Activated naive CD4-positive, alpha-beta T cell treated with anti-CD3 and anti-CD28 coated beads for 36 hours (primary cell): ENCODE measurements at places on chromosomes 12 and 14. TPM values are rescaled to one million over a fixed set of nuclear protein-coding genes. Genes with fewer than 3 reads are reported as not detected.

GRCh38 chr12:3107071-3107583, 29.9 kb downstream of the TSPAN9 start:
- no peaks in the 10 kb centered on the region for H3K4me1 ChIP-seq
- no peak overlapping the region for H3K4me3 ChIP-seq

GRCh38 chr14:52108823-52109222, 40.0 kb upstream of the NID2 start:
- no peak for DNase-seq
- H3K36me3 ChIP-seq = no peaks in the 10 kb centered on the region

DNA sequence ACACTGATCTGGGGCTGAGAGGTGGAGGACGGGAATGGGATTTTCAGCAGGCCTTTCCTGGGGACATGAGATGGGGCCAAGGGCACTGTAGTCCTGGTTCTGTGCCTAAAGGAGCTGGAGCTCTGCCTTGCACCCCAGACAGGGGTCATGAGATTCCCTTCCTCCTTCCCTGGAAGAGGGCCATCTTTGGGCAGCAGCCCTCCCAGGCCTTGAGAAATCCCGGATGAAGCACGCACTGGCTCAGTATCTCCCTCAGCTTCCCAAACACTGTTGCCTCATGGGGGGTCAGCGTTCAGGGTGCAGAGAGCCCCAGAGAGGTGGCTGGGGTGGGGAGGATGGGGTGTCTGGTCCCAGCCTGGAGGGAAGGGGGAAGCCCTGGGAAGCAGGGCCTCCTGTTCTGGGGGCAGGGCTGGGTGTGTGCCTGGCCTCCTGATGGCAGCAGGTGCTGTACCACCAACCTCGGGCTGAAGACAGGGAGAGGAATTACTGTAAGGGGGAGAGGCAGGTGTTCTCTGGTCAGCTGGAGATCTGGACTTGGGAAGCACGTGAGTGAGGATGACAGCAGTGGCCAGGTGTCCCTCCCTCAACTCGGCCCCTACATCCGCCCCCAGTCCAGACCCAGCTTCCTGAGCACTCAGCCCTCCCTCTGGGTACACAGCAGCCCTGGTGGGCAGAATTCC, 8.4 kb upstream of the NR4A1 start:
- no peak overlapping the region for H3K4me3 ChIP-seq
- DNase-seq = no peak

Gene PPFIA2
- total RNA-seq = not detected

Gene OASL
- total RNA-seq = 13.4 TPM

Gene KCNH3
- total RNA-seq = 0.91 TPM
